PC-9 (cell line): ENCODE measurements at places on chromosomes 3 and 15. TPM values are rescaled to one million over a fixed set of nuclear protein-coding genes. Genes with fewer than 3 reads are reported as not detected.

GRCh38 chr3:94431876-94432570 is 369.2 kb downstream of the NSUN3 start:
- DNase-seq, result no peak

DNA sequence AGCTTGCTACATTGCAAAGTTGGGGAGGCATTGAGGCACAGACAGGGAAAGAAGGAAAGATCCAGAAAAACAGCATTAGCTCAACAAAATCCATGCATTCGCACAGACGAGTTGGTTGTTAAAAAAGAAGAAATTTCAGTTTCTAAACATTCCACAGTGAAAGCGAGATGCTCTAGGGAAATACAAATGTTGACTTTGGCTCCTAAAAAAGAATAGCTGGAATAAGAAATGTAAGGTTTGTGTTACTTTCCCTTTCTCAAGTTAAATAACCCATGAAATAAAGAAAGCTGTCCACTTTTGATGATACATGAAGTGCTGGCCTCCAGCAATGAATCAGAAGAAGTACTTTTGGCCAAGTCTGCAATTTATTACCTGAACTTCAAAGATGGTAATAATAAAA is 465.1 kb downstream of the ERC2 start:
- no peak for DNase-seq

GRCh38 chr3:11769704-11770476 is 76.8 kb downstream of the TAMM41 start:
- DNase-seq, result no peak

Gene USP4
- 39.8 and 42.9 TPM in 2 replicates for total RNA-seq

Gene UROC1
- not detected in 2 replicates for total RNA-seq

GRCh38 chr15:78540871-78541743 is 863 bp downstream of the PSMA4 start:
- no peak for DNase-seq

Gene RETNLB
- total RNA-seq, result not detected in 2 replicates

Gene CCDC66
- total RNA-seq, result 17.3 and 22.3 TPM in 2 replicates

GRCh38 chr3:178393146-178393545 is 143.1 kb upstream of the KCNMB2 start:
- no peak for DNase-seq

DNA sequence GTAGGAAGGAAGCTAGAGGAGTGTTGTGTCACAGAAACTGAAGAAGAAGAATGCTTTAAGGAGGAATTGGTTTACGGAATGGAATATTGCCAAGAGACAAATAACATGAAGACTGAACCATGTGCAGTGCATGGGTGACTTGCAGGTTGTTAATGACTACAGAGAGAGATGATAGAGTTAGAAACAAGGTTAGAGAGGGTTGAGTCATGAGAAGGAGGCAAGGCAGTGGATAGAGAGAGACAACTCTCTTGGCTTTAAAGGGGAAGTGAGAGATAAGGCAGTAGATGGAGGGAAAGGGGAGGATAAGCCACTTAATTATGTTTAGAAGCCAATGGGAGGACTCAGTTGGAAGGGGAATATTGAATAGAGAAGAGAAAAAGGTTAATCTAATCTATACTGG is 119.3 kb upstream of the CCNL1 start:
- no peak for DNase-seq

Gene CNTN3
- total RNA-seq, result not detected in 2 replicates

DNA sequence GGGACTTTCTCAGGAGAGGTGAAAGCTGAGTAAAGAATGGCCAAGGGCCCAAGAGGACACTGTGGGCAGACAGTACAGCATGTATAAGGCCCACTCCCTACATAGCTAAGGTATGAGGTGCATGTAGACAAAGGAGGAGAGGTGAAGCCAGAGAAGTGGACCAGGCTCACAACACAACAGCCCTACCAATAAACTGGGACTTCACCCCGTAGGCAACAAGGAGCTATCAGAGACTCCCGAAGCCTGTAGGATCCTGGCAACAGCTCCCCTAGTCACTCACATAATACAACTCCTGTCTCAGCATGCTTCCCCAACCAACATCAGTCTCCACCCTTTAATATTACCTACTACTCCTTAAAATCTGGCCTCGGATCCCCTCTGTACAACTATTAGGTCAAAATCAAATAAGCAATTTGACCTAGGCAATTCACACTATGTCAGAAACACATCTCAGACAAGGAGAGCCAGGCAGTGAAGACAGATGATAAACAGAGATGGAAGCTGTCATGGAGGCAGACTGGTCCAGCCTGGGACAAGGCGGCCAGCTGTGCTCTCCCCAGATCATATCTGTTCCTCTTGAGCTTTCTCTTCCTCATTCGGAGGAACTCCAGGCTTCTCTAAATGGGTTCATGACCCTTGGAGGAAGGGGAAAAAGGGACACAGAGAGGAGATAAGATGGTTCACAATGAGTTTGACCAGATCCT is 1.4 kb downstream of the XXYLT1 start:
- no peak for DNase-seq
